ENCODE measurements at places on chromosomes 2 and 18.
A peak's percentile ranks its signal among the peaks of the same experiment; 100 is the strongest.

- no peak for DNase-seq
Observed at GRCh38 chr2:151568501-151568900, 158.8 kb downstream of the RIF1 start.

DNA sequence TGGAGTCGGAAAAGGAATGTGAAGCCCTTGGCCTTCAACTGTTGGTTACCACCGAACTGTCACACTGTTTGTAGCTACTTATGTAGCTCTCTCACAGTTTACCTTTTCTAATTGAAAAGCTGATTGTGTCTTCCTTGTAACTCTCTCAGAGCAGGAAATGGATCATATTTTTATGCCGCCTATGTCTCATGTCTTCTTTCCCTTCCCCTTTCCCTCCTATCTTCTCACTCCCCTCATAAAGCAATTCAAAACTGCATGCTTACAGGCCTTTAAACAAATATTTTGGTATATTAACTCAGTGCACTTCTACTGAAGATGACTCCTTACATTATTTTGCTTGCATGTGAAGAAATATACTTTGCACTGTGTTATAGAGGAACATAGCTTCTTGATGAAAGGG, 6.0 kb downstream of the SLC39A10 start:
- DNase-seq: no peak

DNA sequence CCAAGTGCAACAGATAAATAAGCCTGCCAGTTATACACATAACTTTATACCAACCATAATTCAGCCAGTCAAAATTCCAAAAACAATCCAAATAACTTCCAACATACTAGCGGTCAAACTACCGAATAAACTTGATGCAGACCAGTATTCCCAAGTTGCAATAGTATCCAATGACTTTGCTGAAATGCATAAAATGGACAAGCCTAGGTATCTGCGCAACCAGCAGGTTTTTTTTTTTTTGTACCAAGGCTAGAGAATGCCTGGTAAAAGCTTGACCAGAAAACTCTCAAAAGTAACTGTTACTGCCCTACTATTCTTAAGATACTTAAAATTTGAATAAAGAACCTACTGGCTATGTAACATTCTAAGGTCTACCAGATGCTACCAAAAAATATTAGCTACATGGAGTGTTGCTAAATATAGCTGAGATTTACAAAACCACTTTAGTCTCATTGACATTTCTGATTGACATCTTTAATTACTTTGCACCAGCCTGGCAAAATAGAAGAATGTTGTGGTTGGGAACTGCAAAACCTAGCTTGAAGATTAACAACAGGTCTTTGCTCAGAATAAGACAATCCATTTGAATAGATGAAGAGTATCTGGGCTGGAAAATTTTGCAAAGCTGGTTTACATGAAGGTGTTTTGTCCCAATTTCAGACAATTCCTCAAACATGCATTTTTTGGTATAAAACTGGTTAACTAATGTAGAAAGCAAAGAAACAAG, 7.3 kb downstream of the SRSF7 start:
- no peak for DNase-seq

GRCh38 chr2:27381577-27382181, 1.1 kb upstream of the ZNF513 start:
- no peak for DNase-seq

GRCh38 chr2:207632575-207633493, 7.6 kb upstream of the METTL21A start:
- peak; percentile 47 for DNase-seq

DNA sequence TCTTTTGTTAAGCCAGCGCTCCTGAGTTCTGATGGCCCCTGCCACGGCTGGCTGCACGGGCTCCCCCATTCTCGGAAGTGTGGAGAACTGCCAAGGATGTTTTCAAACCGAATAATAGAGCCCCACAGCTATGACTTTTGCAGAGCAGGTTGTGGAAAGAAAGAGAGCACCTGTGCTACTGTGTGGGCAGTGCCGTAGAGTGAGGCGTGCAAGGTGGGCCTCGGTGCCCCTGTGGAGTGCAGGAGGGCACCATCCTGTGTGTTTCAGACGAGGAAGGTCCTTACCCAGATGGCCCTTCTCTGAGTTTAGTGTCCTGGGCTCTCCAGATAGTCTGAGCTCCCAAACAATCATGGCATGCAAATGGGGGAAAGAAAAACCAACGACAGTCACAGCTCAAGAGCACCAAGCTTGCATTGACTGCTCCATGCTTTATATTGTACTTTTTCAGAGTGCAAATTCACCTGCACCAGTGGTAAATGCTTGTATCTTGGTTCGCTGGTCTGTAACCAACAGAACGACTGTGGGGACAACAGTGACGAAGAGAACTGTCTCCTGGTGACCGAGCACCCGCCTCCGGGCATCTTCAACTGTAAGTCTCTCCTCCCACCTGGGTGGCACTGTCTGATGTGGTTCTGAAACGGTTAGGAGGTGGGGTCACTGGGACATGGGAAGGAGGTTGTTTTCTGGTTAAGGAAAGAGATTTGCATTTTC, 219.4 kb downstream of the LDLRAD4 start:
- no peak for DNase-seq

GRCh38 chr2:190904640-190905261, 24.1 kb downstream of the GLS start:
- no peak for DNase-seq

DNA sequence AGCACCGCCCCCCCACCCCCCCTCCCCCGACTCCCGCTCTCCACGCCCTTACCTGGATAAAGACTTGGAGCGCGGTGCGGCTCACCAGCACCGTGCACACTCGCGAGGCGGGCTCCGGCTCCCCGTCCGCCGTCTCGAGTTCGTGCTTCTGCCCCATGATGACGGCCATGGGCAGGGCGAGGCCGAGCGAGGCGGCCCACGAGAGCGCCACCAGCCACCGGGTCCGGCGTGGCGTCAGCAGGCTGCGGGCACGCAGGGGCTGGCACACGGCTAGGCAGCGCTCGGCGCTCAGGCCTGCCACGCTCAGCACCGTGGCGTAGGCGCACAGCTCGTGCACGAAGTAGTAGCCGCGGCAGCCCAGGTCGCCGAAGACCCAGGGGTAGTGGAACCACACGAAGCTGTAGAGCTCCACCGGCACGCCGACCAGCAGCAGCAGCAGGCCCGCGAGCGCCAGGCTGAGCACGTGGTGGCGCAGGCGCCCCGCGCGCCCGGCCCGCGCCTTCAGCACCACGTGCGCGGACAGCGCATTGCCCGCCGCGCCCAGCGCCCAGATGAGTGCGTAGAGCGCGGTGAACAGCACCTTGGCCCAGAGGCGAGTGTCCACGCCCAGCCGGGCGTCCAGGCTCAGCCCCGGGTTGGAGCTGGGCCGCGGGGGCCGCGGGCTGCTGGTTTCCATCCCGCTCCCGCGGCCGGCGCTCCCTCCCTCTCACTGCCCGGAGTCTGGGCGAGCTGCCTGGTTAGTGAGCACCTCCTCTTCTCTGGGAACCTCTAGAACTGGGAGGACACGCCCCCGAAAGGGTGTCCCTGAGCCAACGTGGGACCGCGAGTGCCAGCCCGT, at the start of gene NTSR2:
TSS of gene NTSR2 (minus strand) at position 742 of the 838 bp plus-strand sequence. CDS start at position 676, 66 bp downstream.
- DNase-seq: peak; percentile 60

- peak; percentile 61 for DNase-seq
Observed at GRCh38 chr2:118881490-118882129, 34.2 kb upstream of the EN1 start.

GRCh38 chr2:54384301-54385203, 71.6 kb upstream of the SPTBN1 start:
- DNase-seq: no peak

- no peak for DNase-seq
Observed at GRCh38 chr2:239182981-239183791, 217.6 kb downstream of the HDAC4 start.

- DNase-seq: no peak
Observed at GRCh38 chr2:89820248-89820647, 1128.8 kb downstream of the RPIA start.

DNA sequence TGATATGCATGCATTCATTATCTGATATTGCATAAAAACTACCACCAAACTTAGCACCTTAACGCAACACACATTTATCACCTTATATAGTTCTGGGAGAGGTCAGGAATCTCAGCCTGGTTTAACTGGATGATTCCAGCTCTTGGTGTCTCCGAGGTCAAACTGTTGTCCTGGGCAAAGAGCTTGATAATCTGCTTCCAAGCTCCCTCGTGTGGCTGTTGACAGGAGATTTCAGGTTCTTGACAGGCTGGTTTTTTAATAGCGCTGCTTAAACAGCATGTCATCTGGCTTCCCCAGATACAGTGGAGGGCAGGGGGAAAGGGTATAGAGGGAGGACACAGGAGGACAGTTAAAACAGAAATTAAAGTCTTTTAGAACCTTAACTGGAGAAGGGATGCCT, 785.0 kb downstream of the CNTNAP5 start:
- DNase-seq: peak; percentile 42

DNA sequence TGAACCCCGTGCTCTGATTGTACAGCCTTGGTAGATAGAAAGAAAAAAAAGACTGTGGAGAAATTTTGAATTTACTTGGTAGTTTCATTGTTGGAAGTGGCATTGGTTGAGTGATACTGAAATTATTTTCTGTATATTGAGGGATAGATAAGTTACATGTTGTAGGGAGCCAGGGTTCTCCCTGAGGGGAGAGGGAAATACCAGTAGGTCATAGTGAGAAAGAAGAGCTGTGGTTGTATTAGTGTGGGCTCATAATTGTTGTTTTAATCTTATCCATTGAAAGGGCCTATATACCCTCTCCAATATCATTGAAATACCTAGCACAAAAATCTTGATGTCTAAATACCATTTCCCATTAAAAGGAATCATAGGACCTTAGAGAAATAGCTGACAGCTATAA, 16.9 kb upstream of the RAB31 start:
- no peak for DNase-seq

GRCh38 chr2:20576598-20577115, 74.2 kb downstream of the HS1BP3 start:
- no peak for DNase-seq

- DNase-seq: no peak
Observed at GRCh38 chr2:100211521-100211920, 69.1 kb upstream of the AFF3 start.

DNA sequence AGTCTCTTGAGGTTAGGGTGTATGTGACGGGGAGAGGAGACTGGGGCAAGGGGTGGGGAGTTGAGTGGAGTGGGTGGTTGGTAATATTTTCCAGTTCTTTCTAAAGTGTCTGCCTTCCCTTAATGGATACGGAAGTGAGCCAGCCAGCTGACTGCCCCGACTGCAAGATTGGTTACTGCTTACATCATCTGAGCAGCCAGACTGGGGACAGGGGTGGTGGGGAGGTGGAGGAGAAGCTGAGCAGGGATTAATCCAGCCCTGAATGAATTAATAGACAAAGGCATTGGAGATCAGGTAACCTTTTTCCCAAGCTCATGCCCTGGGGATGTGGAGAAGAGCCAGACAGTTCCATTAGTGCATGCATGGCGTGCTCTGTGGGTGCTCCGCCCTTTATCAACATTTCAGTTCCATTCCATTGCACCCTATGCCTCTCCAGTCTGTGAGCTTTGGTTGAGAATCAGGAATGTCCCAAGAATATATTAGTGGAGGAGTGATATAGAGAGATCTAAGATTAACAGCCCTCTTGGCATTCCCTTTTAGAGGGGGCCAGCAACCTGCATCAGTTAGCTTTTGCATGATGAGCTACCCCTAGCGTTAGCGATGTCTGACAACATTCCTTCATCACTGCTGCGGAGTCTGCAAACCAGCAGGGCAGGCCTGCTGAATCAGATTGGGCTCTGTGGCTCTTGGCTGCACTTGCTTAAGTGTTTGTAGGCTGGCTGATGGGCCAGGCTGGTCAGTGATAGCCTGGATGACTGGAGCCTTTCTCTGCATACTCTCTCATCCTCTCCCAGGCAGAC, 67.4 kb downstream of the TNP1 start:
- DNase-seq: no peak

DNA sequence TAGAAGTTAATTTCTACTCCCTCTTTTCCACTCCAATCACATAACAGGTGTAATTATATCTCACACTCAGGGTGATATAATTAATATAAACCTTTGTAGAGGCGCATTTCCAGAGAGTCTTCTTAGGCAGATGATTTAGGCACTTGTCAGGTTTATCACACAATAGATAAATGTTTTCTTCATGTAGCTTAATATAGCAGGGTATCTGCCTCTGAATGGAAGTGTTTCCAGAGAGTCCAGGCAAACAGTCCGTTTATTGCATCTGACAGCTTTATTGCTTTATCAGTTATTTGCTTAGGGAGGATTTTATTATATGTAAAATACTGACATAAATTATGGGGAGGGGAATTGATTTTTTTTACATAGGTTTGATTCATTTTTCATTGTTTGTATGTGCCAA, 766.3 kb downstream of the SLC4A3 start:
- DNase-seq: no peak

- no peak for DNase-seq
Observed at GRCh38 chr2:239214725-239215124, 186.1 kb downstream of the HDAC4 start.

GRCh38 chr2:12773586-12774394, 57.1 kb downstream of the TRIB2 start:
- no peak for DNase-seq

- DNase-seq: peak; percentile 23
Observed at GRCh38 chr2:208256192-208256782, 1.4 kb upstream of the IDH1 start.

GRCh38 chr2:113361051-113361450, 76.4 kb upstream of the ZNG1B start:
- DNase-seq: no peak

DNA sequence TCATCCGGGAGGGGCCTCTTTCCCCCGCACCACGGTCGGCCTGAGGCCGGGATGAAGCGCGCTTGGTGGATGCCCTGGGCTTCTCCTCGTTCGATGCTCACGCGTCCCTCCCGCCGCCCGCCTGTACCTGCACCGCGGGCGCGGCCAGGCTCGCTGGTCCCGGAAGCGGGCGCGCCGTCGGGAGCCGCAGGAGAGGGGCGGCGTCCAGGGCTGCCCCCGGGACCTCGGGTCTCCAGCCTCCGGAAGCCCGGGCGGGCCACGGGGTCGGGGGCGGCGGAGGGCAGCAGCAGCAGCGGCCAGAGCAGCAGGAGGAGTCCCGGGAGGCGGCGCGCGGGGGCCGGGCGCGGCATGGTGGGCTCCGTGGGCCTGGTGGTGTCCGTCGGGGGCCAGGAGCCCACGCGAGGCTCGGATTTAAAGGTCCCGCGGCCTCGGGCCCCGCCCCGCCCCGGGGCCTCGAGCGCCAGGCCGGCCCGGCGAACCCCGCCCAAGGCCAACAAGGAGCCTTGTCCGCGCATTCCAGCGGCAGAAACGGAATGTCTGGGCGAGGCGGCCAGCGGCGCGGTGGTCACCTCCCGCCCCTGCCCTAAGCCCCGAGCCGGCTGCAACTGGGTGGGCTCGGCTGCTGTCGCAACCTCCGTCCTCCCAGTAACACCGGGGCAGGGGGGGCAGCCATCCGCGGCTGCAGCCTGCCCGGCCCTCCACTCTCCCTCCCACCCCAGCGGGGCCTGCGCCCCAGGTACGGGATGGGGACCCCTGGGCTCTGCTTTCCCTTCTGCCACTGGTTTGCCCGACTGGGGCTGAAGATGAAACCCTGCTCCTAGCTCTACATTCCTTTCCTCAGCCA, at the start of gene MATN3:
TSS of gene MATN3 (minus strand) at position 387 of the 844 bp plus-strand sequence. CDS start at position 350, 37 bp downstream.
- peak; percentile 71 for DNase-seq

GRCh38 chr2:140836826-140837225, 1294.0 kb downstream of the LRP1B start:
- no peak for DNase-seq

All from HuH-7 (cell line).